ENCODE measurements at places on chromosomes 1 and 21. TPM values are rescaled to one million over a fixed set of nuclear protein-coding genes. Genes with fewer than 3 reads are reported as not detected.

Gene LCE2C
- not detected for total RNA-seq

Gene SPRR2B
- total RNA-seq = not detected

Gene ATP1A4
- not detected for total RNA-seq

Gene PIK3C2B
- total RNA-seq = 40.1 TPM

Gene NOS1AP
- not detected for total RNA-seq

Gene CD34
- total RNA-seq = not detected

Gene REN
- not detected for total RNA-seq

Gene LENEP
- total RNA-seq = 0.91 TPM

All from naive thymus-derived CD8-positive, alpha-beta T cell (primary cell).